Mesenteric fat pad (tissue), 1 donor: ENCODE measurements at places on chromosomes 13 and 19. TPM values are rescaled to one million over a fixed set of nuclear protein-coding genes. Genes with fewer than 3 reads are reported as not detected.
A peak's percentile ranks its signal among the peaks of the same experiment; 100 is the strongest.

DNA sequence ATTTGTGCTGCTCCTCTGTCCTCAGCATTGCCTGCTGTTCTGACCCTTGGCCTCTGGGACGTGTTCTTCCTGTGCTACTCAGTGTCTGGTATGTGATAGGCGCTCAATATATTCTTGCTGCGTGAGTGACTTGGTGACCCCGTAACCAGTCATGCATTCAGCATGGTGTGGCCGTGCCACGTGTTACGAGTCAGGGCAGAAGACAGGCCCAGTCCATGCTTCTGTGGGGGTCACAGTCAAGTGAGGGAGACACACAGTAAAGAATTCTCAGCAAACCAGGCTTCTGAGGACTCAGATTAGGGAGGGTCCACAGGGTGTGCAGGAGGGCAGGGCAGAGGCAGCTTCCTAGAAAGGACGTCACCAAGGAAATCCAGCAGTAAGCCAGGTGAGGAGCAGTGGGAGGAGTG lies 7.9 kb downstream of the PPP1R37 start:
- DNase-seq, result no peak

DNA sequence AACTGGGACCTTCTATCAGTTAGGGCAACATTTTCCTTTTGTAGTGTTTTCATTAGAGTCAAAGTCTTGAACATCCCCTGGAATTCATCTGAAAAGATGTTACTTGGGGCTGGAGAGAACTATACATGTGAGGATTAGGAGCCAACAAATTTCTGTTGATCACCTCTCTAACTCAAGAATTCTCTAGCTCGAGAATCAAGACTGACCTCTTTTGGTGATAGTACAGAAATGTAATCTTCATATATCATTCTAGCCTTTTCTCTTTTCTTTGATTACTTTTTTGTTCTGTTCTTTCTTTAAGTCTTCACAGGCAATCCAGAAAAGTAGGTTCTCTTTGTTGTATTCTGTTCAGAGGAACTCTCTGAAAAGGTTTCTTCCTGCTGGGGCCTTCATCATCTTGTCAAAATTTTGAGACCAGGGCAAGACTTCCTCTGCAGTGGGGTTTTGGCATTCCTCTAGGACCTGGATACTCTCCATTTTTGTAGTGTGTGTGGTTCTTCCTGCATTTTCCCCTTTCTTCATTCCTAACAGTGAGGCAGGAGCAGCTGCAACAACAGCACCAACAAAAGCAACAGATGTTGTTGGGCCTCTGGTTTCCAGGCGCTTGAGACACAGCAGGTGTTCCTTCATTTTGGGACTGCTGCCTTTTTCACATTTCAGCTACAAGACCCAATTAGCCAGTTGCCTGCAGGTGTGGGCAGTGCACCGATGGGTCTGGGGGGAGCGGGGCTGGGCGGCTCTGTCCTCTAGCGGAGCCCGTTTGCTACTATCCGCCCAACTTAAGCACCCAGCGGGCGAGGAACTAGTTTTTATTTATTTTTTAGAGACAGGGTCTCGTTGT lies 26.2 kb downstream of the ELF1 start:
- no peak for DNase-seq

Gene VSTM2B
- total RNA-seq, result not detected

Gene ZNF835
- total RNA-seq, result 2.2 TPM

DNA sequence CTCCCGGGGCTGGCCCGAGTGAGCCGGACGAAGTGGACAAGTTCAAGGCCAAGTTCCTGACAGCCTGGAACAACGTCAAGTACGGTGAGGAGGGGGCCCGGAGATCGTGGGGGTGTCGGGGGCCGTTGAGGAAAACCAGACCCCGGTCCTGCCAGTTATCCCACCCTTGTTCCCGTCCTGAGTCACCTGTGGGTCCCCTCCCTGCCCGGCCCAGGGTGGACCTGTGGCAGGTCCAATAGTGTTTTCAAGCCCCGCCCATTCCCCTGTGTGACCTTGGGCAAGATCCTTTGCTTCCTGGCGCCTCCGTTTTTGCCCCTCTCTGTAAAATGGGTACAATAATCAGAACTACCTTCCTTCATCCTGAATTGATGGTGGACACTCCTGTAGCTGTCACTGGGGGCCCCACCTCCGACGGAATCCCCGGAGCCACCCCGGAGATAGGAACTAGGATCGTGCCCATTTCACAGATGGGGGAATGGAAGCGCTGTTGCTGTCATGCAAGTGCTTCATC lies 593 bp downstream of the ATG4D start:
- no peak for DNase-seq

GRCh38 chr19:1313695-1314613 lies 28.3 kb downstream of the EFNA2 start:
- no peak for DNase-seq

DNA sequence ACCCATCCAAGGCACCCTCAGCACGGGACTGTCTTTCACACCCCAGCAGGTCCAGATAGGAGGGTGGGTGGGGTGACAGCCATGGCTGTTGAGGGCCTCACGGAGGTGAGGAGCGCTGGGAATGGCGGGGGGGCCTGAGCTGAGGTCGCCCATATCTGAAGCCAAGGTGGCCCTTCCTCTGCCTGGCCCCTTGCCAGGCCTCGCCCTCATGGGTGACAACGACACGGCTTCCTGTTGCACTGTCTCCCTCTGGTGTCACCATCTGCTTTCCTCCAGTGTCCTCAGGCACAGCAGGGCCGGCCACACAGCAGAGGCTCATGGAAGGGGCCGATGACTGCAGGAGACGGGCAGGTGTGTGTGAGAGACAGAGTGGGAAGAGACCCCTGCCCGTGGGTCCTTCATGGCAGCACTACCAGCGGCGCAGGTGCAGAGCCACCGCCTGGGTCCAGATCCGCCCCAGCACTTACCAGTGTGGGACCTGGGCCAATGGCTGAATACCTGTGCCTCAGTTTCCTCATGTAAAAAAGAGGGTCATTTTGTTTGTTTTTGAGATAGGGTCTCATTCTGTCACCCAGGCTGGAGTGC lies 8.1 kb upstream of the NKPD1 start:
- no peak for DNase-seq

Gene ACP7
- not detected for total RNA-seq

DNA sequence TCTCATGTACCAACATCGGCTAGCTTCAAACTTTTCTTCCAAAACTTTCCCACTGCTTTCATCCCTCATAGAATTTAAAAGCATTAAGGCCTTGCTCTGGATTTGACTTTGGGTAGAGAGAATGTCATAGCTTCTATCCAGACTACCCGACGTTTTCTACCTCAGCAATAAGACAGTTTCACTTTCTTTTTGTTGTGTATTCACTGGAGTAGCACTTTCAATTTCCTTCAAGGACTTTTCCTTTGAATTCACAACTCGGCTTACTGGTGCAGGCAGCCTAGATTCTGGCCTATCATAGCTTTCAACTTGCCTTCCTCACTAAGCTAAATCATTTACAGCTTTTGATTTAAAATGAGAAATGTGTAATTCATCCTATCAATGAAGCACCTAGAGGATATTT lies 420.4 kb upstream of the GPC6 start:
- no peak for DNase-seq

- DNase-seq, result peak; percentile 67
Observed at GRCh38 chr19:48190288-48190884, 19.9 kb downstream of the ZSWIM9 start.

DNA sequence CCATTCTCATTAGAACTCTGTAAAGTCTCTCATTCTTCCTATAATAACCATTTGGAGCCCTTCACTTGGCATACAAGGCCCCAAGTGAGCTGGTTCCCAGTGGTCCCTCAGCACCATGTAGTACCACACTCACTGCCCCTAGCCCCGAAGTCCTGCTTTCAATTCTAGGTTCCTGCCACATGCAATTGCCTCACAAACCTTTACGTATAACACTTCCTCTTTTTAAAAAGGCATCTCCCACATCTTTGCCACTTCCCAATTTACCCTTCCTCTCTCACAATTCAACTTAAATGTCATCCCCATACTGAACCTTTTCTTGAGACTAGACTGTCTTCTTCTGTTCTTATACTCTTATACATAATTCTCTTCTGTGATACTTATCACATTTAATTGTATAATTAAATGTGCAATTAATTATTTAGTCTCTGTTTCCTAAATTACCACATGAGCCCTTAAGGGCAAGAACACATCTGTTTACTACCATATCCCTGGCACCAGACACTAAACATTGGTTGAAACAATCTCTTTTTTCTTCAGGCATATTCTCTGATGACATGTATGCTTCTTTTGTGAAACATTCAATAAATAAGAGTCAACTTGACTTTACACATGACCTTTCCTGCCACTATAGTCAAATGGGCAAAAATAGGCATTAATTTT lies 304.0 kb downstream of the SPRY2 start:
- DNase-seq, result no peak

- no peak for DNase-seq
Observed at GRCh38 chr13:112574834-112575613, 12.9 kb downstream of the TUBGCP3 start.
